CD4-positive, alpha-beta T cell treated with Interleukin-4 for 4 hours (primary cell): ENCODE measurements at places on chromosomes 4 and X.
A peak's percentile ranks its signal among the peaks of the same experiment; 100 is the strongest.

- DNase-seq: peak; percentile 31
These were observed 127.1 kb downstream of the FBXO8 start for GRCh38 chr4:174156239-174156826.

DNA sequence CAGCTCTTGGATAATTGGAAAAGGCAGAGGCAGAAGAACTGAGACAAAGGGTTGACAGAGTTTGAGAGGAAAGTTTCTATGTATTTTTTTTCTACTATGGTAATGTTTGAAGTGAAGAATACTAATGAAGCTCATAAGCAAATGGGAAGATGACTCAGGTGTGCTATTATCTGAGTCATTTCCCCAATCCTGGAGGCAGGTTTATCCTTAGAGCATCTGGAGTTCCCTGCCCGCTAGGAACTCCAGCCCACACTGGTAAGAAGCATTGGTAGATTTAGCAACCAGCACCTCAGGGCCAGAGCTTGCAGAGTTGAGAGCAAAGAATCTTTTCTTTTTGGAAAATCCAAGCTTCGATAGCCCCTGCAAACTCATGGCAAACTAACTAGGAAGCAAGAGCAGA lies 55.2 kb downstream of the DOCK11 start:
- no peak for DNase-seq

GRCh38 chrX:39772057-39772832 lies 325.5 kb downstream of the BCOR start:
- DNase-seq: peak; percentile 71

DNA sequence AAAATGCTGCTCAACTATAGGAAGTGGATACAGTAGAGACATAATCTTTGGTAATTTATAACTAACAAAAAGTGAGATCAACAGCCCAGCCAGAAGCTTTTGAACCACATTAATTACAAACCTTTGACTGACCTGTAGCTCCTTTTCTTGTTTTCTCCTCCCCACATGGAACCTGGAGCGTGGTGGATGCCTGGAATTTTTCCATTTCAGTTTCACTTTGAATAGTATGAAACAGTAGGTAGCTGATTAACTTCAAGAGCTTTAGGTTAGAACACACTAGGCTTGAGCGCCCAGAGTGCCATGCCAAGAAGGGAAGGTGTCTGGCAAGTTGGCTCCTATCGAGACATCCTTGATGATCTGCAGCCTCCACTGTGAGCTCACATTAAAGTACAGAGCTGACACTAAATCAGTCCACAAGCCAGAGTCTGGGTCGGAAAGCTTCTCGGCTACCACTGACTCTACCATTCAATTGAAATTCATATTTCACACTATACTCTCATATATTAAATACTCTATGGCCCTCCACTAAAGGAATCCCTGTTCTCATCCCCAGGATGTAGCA lies 143.4 kb downstream of the GLRA2 start:
- DNase-seq: no peak

DNA sequence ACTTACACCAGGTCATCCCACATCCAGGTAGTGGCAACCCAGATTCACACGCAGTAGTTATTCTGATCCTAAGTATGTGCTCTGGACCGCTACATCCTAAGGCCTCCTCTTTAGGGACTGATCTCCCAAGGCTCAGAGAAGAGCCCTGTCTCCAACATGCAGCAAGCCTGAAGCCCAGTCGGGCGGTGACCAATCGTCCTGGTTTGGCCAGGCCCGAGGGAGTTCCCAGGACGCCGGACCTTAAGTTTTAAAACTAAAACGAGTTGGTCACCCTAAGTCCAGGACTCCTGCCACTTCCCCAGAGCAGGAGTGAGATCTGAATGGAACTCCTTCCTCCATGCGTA lies 385 bp downstream of the LYAR start:
- DNase-seq: no peak

DNA sequence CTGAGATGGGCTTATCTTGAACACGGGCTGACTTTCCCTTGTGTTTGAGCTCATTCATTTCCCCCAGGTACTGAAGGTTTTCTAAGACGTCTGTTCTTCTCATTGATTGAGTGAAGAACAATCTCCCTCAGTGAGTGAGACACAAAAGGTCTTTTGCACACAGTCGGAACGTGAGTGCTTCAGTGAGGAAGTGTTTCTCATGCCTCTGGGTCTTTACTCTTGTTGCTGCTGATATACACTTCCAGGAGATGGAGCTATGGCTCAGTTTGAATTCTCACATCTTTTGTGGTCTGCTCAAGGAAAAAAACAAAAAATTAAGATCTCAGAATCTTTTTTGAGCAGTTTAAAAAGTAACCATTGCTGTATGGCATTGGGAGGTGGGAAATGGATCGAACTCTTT lies 981.9 kb upstream of the TENM3 start:
- DNase-seq: no peak

GRCh38 chr4:131450572-131451209 lies 1698.4 kb upstream of the PCDH10 start:
- no peak for DNase-seq

- DNase-seq: no peak
These were observed 548.6 kb downstream of the TLL1 start for GRCh38 chr4:166421556-166422156.

- no peak for DNase-seq
These were observed 18.0 kb downstream of the GC start for GRCh38 chr4:71765821-71766383.

DNA sequence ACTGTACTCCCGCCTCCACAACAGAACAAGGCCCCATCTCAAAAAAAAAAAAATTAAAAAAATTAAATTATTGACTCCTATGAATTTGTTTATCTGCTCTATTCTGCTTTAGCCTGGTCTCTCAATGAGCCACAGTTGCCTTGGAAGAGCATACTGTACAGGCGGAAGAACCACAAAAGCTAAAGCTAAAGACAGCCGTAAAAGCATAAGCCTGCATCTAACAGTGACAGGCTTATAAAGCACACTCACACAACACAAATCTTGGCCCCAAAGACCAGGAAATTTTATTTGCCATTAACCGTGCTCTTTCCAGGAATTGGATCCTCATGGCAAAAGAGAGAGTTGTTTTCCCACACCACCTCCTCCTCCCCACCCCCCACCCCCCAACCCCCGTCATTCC lies 53.5 kb upstream of the KLF3 start:
- no peak for DNase-seq

DNA sequence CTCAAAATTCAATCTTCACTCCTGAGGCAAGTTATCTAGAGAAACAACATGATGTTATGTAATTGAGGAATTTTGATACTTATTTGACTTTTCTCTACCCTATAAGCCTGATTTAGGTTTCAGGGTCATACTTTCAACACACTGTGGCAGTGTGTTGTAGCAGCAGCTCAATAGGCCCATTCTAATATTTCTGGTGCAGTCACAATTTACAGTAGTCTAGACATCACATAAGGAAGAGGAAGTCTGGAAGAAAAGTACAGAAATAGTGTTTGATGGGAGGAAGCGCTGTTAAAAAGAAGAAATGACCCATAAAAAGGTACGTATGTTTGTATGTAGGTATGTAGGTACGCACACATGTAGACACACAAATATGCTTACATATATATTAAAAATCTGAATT lies 194.3 kb downstream of the ARHGAP24 start:
- no peak for DNase-seq

GRCh38 chrX:7996414-7996813 lies 69.2 kb upstream of the PNPLA4 start:
- DNase-seq: peak; percentile 26

DNA sequence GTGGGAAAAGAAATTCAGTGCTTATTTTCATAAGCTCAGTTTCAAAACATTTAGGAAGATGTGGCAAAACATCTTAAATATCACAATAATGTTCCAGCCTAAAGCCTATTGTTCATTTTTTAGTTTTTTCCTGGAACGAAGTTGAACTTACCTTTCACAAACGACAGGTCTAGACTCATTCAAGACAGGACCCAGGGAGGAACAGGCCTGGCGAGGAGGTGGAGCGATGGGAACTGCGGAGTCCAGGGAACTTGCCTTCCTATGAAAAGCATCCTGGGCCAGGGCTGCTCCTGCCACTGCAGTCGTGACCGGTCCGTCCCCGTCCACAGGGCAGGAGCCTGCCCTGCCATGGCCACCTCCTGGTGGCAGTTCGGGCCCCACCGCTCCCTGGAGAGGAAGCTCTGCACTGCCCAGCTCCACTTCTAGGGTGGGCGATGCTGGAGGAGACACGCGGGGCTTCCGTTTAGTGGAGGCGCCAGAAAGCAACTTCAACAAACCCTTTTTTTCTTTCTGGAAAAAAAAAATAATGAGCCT lies 96.7 kb upstream of the CBR4 start:
- DNase-seq: no peak

- no peak for DNase-seq
These were observed 44.3 kb downstream of the AR start for GRCh38 chrX:67587946-67588624.

GRCh38 chr4:10075953-10076391 lies 40.6 kb downstream of the WDR1 start:
- no peak for DNase-seq

- DNase-seq: no peak
These were observed 72.1 kb upstream of the FAM241A start for GRCh38 chr4:112073181-112073580.

GRCh38 chr4:173121076-173121561 lies 47.5 kb upstream of the GALNT7 start:
- no peak for DNase-seq

DNA sequence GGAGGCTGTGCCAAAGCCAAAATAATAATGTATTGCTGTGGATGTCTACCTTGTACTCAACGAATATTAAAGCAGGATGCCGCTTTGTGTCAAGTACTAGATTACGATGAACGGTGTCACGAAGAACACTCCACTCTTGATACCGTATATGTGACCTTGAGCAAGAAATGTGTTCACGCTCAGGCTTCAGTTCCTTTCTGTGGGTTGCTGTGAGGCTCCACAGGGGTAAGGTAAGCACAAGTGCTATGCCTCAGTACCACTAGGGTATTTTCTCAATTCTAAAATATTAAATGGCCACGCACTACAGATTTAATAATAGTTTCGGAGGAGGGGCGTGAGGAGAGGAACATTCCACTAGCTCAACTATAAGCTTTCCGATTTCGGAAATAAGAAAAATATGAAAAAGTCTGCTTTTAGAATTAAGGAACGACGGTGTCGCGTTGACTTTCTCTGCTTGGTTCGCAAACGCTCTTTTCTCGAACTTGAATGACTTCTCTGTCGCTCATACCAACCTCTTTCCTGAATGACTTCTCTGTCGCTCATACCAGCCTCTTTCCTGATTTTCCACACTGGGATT lies 607 bp upstream of the SCOC start:
- peak; percentile 42 for DNase-seq

GRCh38 chr4:52604215-52604614 lies 54.9 kb downstream of the USP46 start:
- no peak for DNase-seq

DNA sequence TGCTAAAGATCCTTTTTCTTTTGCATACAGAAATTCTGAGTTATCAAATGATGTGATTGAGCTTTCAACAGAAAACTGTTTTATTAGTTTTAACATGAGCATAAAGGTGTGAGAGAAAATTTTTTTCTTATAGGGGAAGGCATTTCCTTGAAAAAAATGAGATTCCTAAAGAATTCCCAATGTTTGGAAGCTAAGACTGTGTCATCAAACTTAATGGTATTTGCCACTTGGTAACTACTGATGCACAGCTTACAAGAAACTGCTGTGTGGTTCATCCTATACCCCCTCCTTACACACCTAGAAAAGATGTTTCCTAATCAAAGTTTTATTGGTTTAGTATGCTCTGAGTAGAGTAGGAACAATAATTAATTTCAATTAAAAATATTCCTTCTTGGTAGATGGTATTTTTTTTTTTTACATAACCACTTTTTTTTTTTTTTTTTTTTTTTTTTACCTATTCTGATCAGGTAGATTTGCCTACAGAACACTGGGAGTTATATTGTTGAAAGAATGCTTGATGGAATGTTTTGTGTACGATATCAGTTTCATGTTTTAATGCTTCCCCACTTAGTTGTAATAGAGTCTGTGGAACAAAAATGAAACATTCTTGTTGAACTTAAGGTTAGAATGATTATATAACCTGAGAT lies 6.0 kb downstream of the PTPN13 start:
- no peak for DNase-seq

DNA sequence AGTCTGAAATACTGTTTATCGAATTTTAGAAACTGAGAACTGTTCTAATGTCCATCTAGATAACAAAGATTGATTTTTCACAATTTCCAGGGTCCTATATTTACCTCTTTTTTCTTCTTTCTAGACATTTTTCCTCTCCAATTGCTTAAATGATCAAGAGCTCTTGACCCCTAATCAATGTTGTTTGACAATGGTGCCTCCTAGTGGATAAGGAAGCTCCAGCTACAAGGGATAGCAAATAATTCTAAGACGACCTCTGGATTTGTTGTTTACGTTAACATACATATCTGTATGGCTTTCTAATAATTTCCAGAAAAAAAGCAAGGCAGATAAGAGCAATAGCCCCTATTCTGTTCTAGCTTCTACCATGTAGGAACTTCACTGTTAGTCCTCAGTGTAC lies 35.8 kb downstream of the GPR82 start:
- peak; percentile 18 for DNase-seq

- DNase-seq: no peak
These were observed 218.5 kb upstream of the ANKRD50 start for GRCh38 chr4:124931050-124931449.

GRCh38 chrX:1242891-1243402 lies 25.7 kb upstream of the CSF2RA start:
- peak; percentile 30 for DNase-seq

- DNase-seq: no peak
These were observed 514 bp downstream of the FANCB start for GRCh38 chrX:14872355-14872754.

GRCh38 chr4:145347684-145348083 lies 134.0 kb upstream of the SMAD1 start:
- DNase-seq: no peak

DNA sequence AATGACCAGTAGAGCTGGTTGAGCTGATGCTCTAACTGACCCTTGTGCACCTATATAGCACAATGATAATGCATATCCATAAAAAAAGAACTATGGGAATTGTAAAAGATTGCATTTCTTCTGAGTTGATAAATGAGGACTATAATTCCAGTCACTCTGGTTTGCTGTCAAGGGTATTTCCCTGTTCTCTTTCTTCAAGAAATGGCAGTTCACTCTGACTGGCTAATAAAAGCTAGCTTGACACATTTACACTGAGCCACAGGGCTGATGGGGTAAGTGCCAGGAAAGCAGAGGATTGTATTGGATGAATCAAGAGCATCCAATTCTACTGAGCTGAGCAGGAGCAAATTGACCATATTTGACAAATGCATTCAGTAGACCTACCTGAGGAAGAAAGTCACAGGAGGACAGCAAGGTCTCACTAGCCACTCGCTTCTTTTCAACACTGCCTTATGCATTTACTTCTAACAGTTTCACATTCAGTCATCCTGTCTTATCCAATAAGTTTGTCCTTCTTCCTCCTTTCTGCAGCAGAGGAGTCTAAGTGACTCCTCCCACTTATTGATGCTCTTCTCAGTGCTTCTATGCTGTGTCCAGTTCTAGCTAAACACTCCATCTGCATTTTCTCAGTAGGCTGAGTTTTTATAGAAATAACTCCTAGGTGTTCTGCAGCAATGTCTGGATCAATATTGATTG lies 43.0 kb downstream of the RBMX2 start:
- no peak for DNase-seq
